ENCODE measurements at places on chromosomes 12 and 14. TPM values are rescaled to one million over a fixed set of nuclear protein-coding genes. Genes with fewer than 3 reads are reported as not detected.

The SLC8A3 gene
- 0.13 TPM for total RNA-seq

The RAB5B gene
- total RNA-seq = 83.8 TPM

The INSM2 gene
- not detected for total RNA-seq

- DNase-seq = no peak
Measured at GRCh38 chr12:53820514-53821306, 68.9 kb upstream of the CISTR start.

GRCh38 chr14:56115334-56115870 lies 2.8 kb upstream of the PELI2 start:
- no peak for DNase-seq

GRCh38 chr12:77319166-77319565 lies 253.8 kb upstream of the E2F7 start:
- no peak for DNase-seq

DNA sequence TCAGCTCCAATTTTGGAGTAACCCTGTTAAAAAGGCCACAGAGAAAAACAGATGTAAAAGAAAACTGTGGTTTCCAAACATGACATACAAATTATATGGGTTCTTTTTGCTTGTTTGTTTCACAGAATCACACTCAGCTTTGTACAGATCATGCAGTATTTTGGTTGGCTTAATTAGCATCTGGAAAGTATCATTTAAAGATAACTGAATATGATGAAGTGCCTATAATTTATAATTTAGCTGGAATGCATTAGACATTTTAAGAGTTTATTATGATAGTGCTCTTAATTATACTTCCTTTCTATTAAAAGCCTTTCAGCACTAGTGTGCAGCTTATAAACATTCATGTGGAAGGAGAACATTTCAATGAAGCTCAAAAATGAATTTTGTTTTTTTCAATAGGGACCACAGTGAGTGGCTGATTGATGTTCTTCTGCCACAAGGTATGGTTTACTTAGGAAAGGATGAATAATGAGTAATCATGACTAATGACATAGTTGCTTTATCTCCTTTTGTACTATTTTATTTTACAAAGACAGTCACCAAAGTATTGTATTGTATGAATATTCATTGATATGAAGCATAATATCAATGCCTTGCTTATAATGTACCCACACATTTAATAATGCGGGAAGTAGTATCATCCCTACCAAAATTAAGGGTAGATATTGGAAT lies 98.3 kb downstream of the UNC79 start:
- no peak for DNase-seq

GRCh38 chr12:63941879-63942278 lies 97.4 kb downstream of the SRGAP1 start:
- no peak for DNase-seq

DNA sequence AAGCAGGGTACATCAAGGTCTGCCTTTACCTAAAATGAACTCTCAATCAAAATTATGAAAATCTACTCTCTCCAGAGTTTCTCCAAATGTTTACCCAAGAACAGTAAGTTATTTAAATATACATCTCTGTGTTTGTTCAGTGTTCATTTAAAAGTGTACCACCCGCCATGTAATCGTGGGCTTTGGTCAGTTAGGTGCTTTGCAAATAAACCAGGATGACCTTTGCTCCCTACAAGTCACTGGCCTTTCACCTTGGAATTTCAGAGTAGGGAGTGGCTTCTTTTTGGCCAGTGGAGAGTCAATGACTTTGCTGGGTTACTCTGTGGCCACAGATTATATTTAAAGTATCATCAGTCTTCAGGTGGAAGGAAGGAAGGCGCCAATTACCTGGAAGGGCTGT lies 74.6 kb upstream of the PTPRB start:
- DNase-seq = no peak

DNA sequence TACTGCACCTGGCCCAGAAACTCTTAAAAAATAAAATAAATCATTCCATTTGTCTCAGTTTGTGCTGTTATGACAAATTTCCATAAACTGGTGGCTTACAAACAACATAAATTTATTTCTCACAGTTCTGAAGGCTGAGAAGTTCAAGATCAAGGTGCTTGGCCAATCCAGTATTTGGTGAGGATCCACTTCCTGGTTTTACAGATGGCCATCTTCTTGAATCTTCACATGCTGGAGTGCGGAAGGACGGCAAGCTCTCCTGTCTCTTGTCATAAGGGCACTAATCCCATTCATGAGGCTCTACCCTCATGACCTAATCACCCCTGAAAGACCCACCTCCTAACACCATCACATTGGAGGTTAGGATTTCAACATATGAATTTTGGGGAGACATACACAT lies 29.9 kb upstream of the MYBPC1 start:
- no peak for DNase-seq

DNA sequence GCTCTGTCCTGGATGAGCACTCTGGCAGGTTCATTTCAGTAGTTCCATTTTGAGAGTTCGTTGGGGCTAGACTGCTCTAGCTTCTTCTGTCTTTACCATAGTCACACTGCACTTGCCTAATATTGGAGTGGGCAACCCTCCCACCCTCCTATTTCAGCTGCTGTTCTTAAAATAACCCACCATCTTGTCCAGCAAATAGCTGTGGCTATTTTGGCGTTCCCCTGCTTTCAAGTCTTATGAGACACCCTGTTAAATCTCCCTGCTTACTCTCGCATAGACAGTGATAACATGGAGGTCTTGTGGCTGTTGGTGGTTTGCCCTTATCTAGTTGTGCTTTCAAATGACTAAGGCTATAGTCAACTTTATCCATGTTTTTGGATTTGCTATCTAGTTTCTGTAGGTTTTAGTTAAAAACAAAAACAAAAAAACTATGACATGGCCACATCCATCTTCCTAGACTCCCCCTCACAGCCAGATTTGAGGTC lies 65.5 kb downstream of the LRP6 start:
- DNase-seq = no peak

DNA sequence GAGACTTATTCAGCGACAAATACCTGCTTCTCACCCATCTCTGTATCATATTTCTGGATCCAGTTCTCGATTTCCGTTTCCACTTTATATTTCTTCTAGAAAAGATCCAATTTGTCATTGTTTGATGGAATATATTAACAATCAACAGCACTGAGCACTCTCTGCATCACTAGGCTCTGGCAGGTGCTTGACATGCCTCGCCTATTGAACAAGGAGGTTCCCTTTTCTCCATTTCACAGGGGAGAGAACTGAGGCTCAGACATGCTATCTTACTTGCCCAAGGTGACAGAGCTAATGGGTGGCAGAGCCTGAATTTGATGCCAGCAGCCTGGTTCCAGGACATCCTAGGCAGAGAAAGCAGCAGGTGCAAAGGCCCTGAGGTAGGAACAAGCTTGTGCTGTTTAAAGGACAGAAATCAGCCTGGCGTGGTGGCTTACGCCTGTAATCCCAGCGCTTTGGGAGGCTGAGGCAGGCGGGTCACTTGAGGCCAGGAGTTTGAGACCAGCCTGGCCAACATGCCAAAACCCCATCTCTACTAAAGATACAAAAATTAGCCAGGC lies 12.1 kb downstream of the RITA1 start:
- DNase-seq = no peak

All from activated B cell treated with CpG ODN at 0.5 μM for 24 hours (primary cell).